Endodermal cell (in vitro differentiated cells): ENCODE measurements at places on chromosomes 7 and 10. TPM values are rescaled to one million over a fixed set of nuclear protein-coding genes. Genes with fewer than 3 reads are reported as not detected.
A peak's percentile ranks its signal among the peaks of the same experiment; 100 is the strongest.

- peaks cover 8% of the 10 kb centered on the region for H3K4me1 ChIP-seq
- DNase-seq = no peak
- no peaks in the 10 kb centered on the region for H3K36me3 ChIP-seq
- H3K27ac ChIP-seq = peak overlapping the region; percentile 40
These were observed 7.2 kb downstream of the TNS3 start for GRCh38 chr7:47574482-47575329.

DNA sequence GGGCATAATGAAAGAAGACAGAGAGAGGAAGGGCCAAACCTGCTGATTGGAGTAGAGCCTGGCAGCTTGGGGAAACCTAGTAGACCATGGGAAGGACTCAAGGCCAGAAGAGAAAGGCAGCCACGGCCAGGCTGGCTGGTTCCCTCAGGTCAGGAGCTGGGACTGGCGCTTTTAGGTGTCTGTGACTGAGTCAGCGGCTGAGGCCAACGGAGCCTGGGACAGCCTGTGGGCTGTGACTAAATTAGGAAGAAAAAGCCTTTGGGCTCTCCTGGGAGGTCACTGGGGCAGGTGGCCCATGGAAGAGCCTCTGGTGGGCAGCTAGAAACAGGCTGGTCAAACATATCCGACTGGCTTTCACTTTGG is 108.9 kb upstream of the PDCD4 start:
- H3K36me3 ChIP-seq = no peaks in the 10 kb centered on the region
- no peak for DNase-seq
- no peaks in the 10 kb centered on the region for H3K4me1 ChIP-seq

DNA sequence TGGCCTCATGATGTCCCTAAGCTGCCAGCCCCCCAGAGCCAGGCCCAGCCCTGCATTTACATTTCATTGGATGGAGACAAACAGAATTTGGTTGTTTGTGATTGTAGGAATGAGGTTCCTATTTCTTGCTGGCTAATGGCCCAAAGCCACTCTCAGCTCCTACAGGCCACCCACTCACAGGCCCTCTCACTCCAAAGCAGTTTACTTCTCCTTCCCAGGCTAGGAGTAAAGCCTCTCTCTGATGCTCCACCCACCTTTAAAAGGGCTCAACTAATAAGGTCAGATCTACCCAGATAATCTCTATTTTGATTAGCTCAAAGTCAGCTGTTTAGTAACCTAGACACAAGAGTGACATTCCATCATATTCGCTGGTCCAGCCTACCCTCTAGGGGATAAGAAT is 11.2 kb upstream of the CUZD1 start:
- H3K4me1 ChIP-seq = no peaks in the 10 kb centered on the region
- H3K27me3 ChIP-seq = no peaks in the 10 kb centered on the region
- H3K36me3 ChIP-seq = no peaks in the 10 kb centered on the region
- H3K4me3 ChIP-seq = no peak overlapping the region
- no peak for DNase-seq

DNA sequence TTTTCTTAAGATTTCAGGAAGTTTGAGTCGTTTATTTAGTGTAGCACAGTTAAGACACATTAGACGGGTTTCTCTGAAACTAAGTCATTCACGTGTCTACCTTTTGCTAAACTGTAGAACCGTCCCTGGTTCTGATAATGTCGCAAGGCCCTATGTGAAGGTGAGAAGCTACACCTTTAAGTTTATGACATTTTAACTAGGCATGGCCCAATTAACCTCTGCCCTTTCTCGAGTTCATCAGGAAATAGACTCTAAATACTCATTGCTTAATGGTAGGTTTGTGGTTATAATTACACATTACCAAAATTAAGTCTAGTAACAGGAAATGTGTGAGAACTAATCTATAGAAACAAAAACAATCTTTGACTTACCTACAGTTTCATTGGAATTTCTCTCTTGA is 126.6 kb upstream of the FZD8 start:
- no peaks in the 10 kb centered on the region for H3K36me3 ChIP-seq
- H3K27me3 ChIP-seq = peaks cover 13% of the 10 kb centered on the region
- H3K27ac ChIP-seq = no peak overlapping the region
- no peak overlapping the region for H3K4me3 ChIP-seq
- peaks cover 6% of the 10 kb centered on the region for H3K4me1 ChIP-seq

- no peak for DNase-seq
- no peaks in the 10 kb centered on the region for H3K27me3 ChIP-seq
- no peak overlapping the region for H3K27ac ChIP-seq
- no peaks in the 10 kb centered on the region for H3K36me3 ChIP-seq
- H3K4me1 ChIP-seq = peaks cover 6% of the 10 kb centered on the region
These were observed 324.1 kb downstream of the THSD7A start for GRCh38 chr7:11507929-11508328.

GRCh38 chr10:72323771-72324191 is 30.9 kb downstream of the DNAJB12 start:
- H3K4me1 ChIP-seq = peaks cover 14% of the 10 kb centered on the region
- H3K27me3 ChIP-seq = no peaks in the 10 kb centered on the region
- H3K4me3 ChIP-seq = no peak overlapping the region
- DNase-seq = no peak
- H3K27ac ChIP-seq = no peak overlapping the region

DNA sequence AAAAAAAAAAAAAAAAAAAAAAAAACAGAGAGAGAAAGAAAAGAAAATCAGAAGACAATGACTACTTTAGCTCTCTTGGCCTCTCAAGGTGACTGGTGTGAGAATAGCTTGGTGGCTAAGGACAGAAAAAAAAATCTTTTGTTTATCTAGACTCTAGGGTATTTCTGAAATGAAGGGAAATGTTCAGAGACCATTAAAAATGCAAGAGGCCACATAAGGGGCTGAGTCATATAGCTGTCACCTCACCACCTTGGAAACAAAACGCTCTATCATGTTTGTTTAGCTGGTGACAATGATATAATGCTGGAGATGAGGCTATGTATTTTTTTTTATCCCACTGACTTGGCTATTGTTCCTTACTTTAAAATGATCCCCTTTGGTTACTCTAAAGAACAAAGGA is 287.0 kb upstream of the CDC14C start:
- DNase-seq = no peak
- H3K27ac ChIP-seq = no peak overlapping the region
- no peaks in the 10 kb centered on the region for H3K36me3 ChIP-seq
- no peak overlapping the region for H3K4me3 ChIP-seq
- H3K4me1 ChIP-seq = no peaks in the 10 kb centered on the region
- H3K27me3 ChIP-seq = no peaks in the 10 kb centered on the region

Gene C10orf53
- not detected in 2 replicates for total RNA-seq

DNA sequence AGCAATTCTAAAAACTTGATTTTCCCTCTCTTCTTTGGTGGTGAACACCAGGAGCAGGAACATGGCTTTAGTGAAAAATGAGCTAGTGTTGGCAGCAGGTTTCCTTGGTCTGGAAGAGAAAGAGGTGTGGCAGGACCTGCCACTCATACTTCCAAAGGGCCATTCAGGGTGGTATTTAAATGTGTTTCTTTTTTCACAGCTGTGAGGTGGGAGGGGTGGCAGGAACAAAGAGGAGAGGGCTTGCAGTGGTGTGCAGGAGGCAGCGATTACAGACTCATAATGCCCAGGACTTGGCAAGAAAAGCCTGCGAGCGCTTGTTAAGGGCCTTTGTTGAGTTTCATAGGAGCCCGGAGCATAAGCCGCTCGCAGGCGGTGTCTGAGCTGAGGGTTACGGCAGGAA is 36.8 kb downstream of the WIPF3 start:
- H3K27ac ChIP-seq = peak overlapping the region; percentile 7
- H3K4me1 ChIP-seq = no peaks in the 10 kb centered on the region
- H3K4me3 ChIP-seq = no peak overlapping the region
- H3K36me3 ChIP-seq = no peaks in the 10 kb centered on the region
- no peak for DNase-seq

DNA sequence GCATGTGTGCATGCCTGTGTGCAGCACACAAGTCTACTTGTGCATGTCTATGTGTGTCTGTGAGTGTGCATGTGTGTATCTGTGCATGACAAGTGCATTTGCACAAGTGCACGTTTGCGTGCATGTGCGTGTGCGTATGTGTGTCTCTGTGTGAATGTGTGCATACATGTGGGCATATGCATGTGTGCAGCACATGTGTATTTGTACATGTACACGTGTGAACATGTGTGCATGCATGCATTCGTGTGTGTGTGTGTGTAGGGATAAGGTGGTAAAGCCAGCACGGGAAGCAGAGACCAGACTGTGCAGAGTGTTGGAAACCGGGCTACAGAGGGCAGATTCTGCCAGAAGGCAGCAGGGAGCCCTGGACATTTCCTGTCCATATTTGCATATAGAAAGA is 35.9 kb upstream of the GNA12 start:
- H3K4me3 ChIP-seq = no peak overlapping the region
- H3K27me3 ChIP-seq = no peaks in the 10 kb centered on the region
- no peak for DNase-seq
- no peaks in the 10 kb centered on the region for H3K36me3 ChIP-seq

- DNase-seq = no peak
- no peaks in the 10 kb centered on the region for H3K27me3 ChIP-seq
- H3K36me3 ChIP-seq = no peaks in the 10 kb centered on the region
- H3K4me1 ChIP-seq = no peaks in the 10 kb centered on the region
- H3K4me3 ChIP-seq = no peak overlapping the region
These were observed 82.5 kb downstream of the ICA1 start for GRCh38 chr7:8179486-8179885.

DNA sequence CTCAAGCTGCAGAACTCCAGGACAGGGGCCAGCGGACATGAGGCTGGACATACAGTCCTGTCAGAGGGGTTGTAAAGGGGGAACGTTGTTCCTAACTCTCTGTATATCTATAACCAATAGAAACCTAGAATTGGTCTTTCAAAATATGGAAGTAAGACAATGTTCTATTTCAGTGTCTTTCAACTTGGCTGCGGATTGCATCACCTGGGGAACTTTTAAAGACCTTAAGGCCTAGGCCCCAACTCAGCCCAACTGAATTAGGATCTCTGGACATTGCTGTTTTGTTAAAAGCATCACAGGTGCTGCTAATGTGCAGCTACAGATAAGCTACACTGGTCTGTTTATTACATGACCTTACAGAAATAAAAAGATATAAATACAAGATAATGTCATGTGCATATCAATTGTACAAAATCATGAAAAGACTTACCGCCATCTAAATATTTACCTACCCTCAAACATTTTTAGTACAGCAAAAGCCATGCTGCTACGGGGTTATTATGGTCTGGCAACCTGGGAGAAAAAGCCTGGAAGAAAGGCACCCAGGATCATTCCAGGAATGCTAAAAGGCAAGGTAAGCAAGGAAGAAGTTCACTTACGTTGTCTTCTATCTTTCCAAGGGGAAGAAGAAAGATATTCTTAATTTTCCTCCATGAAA is 169.1 kb downstream of the RAPGEF5 start:
- H3K4me1 ChIP-seq = peaks cover 5% of the 10 kb centered on the region
- no peak overlapping the region for H3K4me3 ChIP-seq
- no peaks in the 10 kb centered on the region for H3K36me3 ChIP-seq

Gene PHKG1
- total RNA-seq = 0.46 to 1.5 TPM (median 0.72 TPM) in 3 replicates

Gene KCND2
- 0.38 to 0.71 TPM (median 0.63 TPM) in 3 replicates for total RNA-seq

Gene BMS1
- total RNA-seq = 15.1 to 19.8 TPM (median 19.4 TPM) in 3 replicates

DNA sequence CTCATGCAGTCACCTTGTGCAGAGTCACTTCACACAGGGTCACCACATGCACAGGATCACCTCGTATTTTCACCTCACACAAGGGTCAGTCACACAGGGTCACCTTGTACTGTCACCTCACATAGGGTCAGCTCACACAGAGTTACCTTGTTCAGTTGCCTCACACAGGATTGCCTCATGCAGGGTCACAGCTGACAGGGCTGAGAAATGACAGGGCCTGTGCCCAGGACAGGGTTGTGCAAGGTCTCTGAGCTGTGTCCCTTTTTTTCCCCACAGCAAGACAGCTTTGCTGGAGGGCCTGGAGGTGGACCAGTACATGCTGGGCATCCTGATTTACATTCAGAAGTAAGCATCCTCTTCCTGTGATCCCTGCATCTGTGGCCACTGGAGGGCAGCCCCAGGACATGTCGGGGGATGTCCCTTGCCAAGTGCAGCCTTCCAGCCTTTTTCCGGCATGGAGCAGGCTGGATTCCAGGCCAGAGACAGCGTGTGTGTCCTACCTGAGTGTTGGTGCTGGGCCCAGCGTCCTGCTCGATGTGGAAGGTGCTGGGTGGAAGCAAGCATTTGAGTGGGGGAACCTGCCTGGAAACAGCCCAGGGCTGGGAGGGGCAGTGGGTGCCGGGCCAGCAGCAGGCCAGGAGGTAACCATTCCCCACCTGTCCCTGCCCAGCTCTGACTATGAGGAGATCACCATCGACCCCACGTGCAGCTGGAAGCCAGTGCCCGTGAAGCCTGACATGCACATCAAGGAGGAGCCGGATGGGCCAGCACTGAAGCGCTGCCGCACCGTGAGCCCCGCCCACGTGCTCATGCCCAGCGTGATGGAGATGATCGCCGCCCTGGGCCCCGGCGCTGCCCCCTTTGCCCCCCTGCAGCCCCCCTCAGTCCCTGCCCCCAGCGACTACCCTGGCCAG is 16.3 kb downstream of the ZMIZ2 start:
- H3K4me1 ChIP-seq = no peaks in the 10 kb centered on the region
- H3K4me3 ChIP-seq = no peak overlapping the region
- no peak overlapping the region for H3K27ac ChIP-seq
- DNase-seq = peak; percentile 50

Gene ABCC2
- total RNA-seq = 0.22 and 0.70 TPM in 2 replicates

GRCh38 chr7:32360127-32360526 is 130.1 kb downstream of the LSM5 start:
- no peaks in the 10 kb centered on the region for H3K4me1 ChIP-seq
- H3K27ac ChIP-seq = no peak overlapping the region
- peaks cover 1% of the 10 kb centered on the region for H3K27me3 ChIP-seq
- no peak for DNase-seq

- no peak overlapping the region for H3K4me3 ChIP-seq
- H3K27ac ChIP-seq = no peak overlapping the region
- H3K4me1 ChIP-seq = no peaks in the 10 kb centered on the region
- DNase-seq = no peak
- no peaks in the 10 kb centered on the region for H3K27me3 ChIP-seq
- H3K36me3 ChIP-seq = no peaks in the 10 kb centered on the region
These were observed 27.3 kb downstream of the KNDC1 start for GRCh38 chr10:133187091-133187905.

Gene ABCB8
- 27.0 to 35.9 TPM (median 34.8 TPM) in 3 replicates for total RNA-seq

- H3K4me1 ChIP-seq = no peaks in the 10 kb centered on the region
- H3K4me3 ChIP-seq = no peak overlapping the region
- H3K27ac ChIP-seq = no peak overlapping the region
- H3K36me3 ChIP-seq = no peaks in the 10 kb centered on the region
These were observed 65.0 kb upstream of the ADGRA1 start for GRCh38 chr10:133022776-133023100.

Gene ARL3
- 20.6 to 27.2 TPM (median 25.6 TPM) in 3 replicates for total RNA-seq

- H3K4me3 ChIP-seq = no peak overlapping the region
- H3K27me3 ChIP-seq = no peaks in the 10 kb centered on the region
- no peak overlapping the region for H3K27ac ChIP-seq
These were observed 11.1 kb downstream of the STEAP1B start for GRCh38 chr7:22488643-22489462.

GRCh38 chr10:43790147-43790546 is 141.5 kb upstream of the ZNF32 start:
- H3K4me3 ChIP-seq = no peak overlapping the region
- no peaks in the 10 kb centered on the region for H3K36me3 ChIP-seq
- no peak overlapping the region for H3K27ac ChIP-seq
- peak; percentile 23 for DNase-seq
- H3K27me3 ChIP-seq = no peaks in the 10 kb centered on the region

GRCh38 chr7:32929430-32930143 is 27.7 kb upstream of the FKBP9 start:
- H3K27me3 ChIP-seq = no peaks in the 10 kb centered on the region
- H3K36me3 ChIP-seq = peaks cover 20% of the 10 kb centered on the region
- no peak for DNase-seq
- H3K4me3 ChIP-seq = no peak overlapping the region
- no peaks in the 10 kb centered on the region for H3K4me1 ChIP-seq
